Stimulated activated CD4-positive, alpha-beta T cell treated with anti-CD3 and anti-CD28 coated beads, Interleukin-12 subunit alpha, Interleukin-12 subunit beta, amount 100 ng/mL, for 48 hours (primary cell): ENCODE measurements at places on chromosomes 6 and 20.

DNA sequence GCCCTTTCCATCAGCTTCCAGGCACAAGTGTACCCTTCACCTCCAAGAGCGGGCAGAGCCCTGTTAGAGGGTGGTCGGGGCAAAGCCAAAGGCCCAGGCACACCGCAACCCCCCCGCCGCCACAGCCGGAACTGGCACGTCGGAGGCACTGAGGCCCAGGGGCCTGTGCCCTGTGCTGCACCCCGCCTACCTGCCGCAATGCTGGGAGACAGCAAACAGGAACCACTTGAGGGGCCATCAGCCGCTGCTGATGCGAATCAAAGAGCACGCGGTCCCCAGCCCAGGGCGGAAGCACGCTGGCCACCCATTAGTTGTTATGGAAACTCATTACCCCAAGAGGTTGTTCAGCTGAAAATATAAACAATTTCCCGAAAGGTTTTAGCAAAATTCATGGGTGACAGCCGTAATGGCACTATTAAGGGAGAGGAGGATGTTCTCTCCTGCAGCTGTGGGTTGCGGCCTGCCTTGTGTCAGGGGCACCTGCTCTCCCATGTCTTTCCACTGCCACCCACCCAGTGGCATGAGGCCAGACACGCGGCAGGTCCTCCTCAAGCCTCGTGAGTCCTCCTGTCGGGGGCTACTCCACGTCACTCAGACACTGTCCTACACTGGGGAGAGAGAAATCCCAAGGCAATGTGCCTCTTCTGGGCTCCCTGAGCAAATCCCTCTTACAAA lies 65.3 kb downstream of the EDN3 start:
- no peak for DNase-seq

- no peak for DNase-seq
These were observed 34.2 kb downstream of the PPP1R3G start for GRCh38 chr6:5119090-5119951.

DNA sequence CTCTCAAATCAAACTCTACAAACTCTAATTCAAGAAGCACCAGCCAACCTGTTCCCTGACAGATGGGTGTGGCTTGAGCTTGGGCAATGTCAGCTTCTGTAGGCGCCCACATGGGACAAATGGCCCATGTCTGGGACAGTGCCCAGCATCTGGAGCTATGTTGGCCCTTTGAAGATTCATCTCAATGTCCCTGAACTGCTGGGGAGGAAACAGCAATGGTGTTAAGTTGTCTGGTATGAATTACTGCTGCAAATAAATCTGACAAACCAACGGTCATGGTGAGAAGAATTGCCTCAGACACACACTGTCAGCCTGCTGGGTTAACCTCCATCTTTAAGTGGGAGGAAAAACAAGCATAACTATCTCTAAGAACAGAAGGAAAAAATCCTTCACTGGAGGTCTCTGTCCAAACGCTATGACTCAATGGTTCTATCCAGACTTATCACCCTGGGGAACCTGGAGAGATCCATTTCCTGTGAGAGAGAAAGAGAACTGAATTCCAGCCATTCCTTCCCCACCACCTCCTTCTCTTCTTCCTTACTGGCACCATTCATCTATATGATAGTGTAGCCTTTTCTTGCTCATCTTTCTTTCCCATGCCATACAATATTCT lies 274.9 kb downstream of the CDH26 start:
- no peak for DNase-seq

- DNase-seq = no peak
These were observed 52.2 kb downstream of the JARID2 start for GRCh38 chr6:15297895-15298590.

DNA sequence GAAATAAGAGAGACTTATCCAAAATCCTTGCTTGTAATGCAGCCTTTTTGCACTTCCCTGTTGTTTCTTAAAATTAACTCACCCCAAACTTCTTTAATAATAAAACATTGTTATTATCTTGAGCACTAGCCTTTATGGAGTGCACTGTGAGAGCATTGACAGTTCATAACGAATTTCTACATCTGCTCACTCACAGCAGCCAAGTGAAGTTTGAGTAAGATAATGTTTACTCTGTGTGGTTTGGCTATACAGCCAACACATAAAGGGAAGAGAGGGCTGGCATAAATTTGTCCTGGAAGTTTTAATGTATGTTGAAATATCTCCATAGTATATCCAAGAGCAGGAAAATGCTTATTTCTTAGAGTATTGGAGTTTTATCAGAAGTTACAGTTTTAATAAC lies 227.9 kb downstream of the FRK start:
- no peak for DNase-seq

DNA sequence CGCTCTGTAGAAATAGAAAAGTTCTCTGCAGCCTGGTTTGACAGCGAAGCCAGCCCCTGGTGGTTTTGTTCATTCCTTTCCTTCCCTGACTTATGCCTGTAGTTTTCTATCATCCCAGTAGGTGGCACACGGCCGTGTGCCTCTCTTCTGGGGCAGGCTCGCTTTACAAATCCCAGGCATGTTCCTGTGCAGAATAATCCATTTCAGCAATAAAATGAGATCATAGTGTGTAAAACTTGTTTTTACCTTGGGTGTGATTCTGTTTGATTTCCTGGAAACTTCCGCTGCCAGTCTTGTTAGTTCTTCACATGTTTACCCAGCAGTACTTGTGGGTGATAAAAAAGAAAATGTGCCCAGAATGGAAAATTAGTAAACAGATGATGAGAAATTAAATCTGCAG lies 7.4 kb upstream of the INSM1 start:
- DNase-seq = no peak

DNA sequence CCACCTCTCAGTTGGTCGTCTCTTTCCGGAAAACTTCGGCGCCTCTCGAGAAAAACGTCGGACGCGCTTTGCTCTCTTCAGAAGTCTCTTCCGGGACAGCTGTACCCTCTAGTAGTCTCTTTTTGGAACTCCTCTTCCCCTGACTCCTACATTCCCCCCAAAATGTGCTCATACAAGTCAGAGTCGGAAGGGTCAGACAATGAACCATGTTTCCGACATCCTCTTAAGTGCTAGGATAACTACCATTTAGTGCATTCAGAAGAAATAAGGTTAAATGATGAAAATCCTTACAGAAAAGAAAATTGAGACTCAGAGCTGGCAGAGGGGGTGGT lies 476 bp upstream of the TP53RK start:
- no peak for DNase-seq

DNA sequence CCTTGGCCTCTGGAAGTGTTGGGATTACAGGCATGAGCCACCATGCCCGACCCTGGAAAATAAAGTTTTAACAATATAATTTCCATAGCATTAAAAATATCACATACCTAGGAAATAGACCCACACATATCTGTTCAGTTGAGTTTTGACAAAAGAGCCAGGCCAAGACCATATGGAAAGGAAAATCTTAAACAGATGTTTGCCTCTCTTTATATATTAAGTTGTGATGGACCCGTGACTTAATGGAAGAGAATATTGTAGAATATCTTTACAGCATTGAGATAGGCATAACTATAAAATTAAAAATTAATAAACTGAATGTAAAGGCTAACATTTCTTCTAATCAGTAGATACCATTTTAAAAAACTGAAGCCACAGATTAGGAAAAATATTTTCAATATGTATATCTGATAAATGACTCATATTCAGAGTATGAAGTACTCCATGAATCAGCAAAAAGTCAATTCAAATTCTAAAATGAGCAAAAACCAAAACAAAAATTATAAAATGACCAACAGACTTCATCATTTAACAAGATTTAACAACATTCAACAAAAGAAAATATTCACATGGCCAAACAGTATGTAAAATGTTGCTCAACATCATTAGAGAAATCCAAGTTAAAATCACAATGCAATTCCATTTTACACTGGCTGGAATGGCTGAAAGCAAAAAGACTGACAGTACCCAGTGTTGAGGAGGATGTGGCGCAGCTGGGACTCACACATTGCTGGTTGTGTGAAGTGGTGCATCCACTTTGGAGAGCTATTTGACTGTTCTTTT lies 43.3 kb downstream of the GTF2H5 start:
- no peak for DNase-seq

- DNase-seq = no peak
These were observed 259.4 kb upstream of the STXBP5 start for GRCh38 chr6:146944809-146945208.
